ENCODE measurements at places on chromosomes 4 and X.

GRCh38 chrX:116282751-116283150 lies 112.2 kb downstream of the AGTR2 start:
- DNase-seq: no peak

- no peak for DNase-seq
Measured at GRCh38 chr4:188061083-188061482, 48.3 kb downstream of the TRIML2 start.

DNA sequence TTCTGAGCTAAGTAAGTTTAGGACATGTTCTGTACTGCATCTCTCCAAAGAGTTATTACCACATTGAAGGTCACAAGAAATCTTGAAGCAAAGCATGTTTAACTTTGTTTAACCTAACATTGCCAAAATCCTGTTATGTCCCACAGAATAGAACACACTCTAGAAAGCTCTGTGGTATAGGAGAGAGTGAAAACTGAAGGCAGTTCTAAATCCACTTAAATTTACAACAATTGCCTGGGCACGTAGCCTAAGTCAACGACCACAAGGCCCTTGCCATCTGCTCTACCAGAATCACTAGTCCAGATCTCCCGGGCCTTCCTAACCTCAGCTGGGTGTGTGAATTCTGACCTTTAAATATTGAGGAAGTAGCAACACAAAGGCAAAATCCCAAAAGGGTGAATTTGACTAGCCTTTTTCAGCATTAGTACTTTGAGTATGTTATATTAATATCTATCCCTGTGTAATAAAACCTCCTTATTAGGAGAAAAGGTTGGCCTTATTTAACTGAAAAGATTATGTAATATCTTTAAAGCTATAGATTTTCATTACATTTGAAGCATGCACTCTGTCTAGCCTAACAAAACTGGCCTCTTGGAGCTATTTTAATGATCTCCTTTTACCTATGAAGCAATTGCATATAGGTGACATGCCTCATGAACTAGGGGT lies 4.5 kb upstream of the MAML3 start:
- peak; percentile 94 for DNase-seq

- no peak for DNase-seq
Measured at GRCh38 chr4:74317616-74318246, 9.5 kb downstream of the EPGN start.

DNA sequence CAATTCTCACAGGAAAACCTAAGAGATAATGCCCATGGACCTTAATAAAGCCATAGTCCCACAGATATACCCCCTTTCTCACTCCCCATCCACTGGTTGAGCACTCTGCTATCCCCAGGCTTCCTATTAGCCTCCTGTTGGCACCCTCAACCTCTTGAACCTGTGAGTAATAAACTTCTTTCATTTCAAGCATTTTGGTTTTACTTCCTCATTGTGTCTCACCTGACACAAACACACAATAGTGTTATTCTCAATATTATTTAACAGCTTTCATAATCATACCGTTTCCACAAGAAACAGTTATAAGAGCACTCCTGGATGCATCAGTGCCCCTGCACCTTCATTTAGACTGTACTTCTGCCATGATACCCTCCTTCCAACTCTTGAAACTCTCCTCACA lies 56.8 kb downstream of the TRPC5 start:
- no peak for DNase-seq

DNA sequence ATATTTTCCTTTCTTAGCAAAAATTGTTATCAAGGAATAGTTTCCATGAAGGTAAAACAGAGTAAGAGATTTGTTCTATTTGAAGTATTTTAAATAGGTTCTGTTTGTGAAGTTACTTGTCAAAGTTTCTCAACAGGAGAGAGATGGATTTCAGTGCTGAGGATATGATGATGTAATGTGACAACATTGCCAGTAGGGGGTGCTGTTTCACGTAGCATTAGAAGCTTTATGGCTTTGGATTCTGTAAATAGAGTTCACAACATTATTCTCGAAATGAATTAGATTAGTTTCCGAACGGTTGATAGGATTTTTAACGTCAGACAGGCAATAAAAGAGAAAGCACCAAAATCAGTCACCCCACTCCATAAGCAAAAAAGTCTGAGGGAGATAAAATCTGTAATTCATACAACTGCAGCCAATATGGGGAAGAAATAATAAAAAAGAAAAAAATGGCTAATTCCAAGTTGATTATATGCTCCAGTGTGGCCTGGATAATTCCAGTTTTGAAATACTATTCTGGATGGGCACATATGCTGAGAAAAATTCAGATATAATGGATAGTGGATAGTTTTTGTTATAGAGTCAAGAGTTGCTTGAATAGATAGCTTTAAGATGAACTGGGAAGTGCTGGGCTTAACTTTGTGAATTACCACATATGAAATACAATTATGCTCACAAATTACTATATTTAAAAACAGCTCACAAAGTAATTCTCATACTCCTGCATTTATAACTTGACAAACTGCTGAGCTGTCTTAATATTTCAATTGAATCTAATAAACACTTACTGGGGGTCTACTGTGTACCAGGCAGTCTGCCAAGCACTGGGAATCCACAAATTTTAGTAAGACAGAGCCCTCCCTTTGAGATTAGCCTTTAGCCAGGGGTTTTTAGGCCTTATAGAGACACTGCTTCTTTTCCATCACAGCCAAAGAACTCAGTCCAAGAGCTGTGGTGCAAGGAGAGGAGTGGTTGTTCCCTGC lies 109.1 kb downstream of the GPAT3 start:
- DNase-seq: peak; percentile 32

DNA sequence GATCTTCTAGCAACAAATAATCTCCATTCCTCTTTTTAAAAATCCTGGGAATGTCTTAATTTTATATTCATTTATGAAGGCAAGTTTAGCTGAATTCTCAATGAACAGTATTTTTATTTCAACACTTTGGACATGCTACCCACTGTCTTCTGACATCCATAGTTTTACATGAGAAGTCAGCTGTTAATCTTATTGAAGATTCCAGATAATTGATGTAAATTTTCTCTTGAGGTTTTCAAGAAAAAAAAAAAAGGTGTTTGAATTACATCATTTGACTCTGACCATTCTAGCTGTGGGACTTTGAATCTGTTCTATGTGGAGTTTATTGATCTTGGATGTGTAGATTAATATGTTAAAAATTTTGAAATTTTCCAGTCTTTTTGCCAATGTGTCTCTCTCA lies 28.0 kb downstream of the PDHA2 start:
- peak; percentile 10 for DNase-seq

- DNase-seq: no peak
Measured at GRCh38 chr4:73897380-73898136, 28.4 kb downstream of the CXCL1 start.

DNA sequence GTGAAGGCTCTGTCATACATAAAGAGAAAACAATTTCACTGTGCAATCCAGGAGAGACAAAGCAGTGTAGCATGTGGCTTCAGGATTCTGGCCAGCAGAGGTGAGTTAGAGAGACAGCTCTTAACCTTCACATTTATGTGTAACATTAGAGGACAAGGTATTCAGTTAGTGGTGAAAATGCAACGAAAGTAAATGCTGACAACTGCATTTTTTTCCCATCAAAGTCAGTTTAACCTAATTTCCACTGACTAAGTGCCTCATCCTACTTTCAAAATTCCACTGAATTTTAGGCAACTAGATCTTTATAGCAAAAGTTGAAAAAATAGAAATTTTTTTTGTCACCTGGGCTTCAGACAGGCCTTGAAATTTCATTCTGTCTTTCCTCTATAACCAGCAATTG lies 130.8 kb upstream of the LNX1 start:
- no peak for DNase-seq

GRCh38 chrX:30637874-30638815 lies 15.1 kb upstream of the GK start:
- no peak for DNase-seq

DNA sequence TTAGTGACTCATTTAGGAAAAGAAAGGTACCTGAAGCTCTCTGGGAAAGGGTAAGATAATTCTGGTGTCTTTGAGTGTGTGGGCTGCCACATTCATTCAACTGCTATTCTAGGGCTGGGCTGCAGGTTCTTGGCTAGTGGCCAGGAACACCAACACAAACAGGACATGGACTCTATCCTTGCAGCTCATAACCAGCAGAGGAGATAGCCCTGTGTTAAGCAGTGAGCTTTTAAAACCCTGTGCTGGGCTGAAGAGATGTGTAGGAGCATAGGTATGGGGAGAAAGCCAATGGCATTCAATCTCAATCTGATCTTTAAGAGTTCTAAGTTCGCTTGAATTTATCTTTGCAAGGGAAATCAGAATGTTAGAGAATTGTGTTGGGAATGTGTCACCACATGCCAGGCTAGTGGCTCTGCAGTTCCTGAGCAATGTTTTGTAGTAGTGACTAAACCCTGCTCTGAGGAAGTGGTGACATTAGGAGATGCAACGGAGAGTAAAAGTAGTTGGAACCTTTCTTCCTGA lies 39.2 kb downstream of the SGMS2 start:
- peak; percentile 72 for DNase-seq

DNA sequence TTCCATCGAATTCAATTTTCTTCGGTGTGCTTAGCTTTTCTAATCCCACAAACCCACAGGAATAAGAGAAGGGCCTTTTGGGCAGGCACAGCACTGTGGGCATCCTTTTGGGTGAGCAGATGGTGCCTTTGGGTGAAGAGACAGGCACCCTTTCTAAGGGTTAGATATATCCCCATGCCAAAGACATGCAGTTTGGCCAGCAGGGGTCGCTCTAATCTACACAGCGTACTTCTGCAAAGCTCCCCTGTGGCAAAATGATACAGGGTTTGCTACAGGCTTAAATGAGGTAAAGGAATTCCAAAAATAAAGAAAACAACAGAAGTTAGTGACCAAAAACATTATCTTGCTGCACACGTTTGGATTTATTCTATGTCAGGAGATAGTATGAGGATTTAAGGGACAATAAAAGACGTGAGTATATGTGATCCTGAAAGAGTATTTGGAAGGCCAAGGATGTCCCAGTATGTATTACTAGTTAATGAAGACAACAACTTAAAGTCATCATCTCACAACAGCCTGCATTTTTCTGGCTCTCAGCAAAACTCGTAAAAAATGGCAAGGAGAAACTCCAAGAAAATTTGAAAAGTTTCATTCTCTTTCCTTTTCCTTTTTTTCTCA lies 49.5 kb downstream of the PHEX start:
- DNase-seq: peak; percentile 63

GRCh38 chrX:40240844-40241243 lies 143.1 kb upstream of the BCOR start:
- DNase-seq: no peak

DNA sequence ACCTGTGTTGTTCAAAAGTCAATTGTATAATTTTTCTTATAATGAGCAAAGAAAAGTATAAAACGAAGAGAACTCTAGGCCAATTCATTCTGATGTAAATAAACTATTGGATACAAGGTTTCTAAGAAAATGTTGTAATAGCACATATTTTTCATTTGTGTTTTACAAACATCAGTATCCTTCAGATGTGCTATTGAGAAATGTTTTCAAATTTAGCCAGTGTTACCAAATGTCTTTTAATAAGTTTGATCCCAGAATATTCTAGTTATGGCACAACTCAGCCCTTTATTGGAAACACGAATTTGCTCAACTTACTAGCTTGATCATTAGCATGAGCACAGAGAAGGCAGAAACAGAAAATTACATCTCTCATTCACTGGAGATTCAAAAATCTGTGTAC lies 319.3 kb downstream of the IL15 start:
- no peak for DNase-seq

DNA sequence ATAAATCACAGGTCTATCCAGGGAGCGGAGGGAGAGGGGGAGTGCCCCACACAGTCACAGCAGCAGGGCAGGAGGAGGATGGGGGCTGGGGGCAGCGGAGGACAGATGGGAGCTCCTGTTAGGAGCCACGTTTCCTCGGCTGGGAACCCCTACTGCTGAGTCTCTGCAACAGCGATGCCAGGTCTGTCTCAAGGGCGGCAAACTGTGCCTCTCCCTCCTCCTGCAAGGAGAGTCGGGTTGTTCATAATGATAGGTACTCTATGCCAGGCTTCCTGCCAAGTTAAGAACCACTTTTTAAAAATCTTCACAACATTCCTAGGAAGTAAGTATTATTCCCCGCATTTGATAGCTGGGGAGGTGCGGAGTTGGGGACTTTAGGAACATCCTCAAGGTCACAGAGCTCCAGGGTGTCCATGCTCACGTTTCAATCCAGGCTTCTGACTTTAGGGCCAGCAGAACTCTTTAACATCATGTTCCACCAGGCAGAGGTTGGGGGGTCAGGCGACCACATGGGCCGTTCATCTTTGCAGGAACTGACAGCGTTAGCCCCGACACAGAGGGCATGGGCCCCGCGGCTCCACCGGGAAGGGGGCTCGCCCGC lies 98.3 kb upstream of the MAML3 start:
- peak; percentile 92 for DNase-seq

- DNase-seq: no peak
Measured at GRCh38 chrX:20263474-20263873, 3.2 kb downstream of the RPS6KA3 start.

DNA sequence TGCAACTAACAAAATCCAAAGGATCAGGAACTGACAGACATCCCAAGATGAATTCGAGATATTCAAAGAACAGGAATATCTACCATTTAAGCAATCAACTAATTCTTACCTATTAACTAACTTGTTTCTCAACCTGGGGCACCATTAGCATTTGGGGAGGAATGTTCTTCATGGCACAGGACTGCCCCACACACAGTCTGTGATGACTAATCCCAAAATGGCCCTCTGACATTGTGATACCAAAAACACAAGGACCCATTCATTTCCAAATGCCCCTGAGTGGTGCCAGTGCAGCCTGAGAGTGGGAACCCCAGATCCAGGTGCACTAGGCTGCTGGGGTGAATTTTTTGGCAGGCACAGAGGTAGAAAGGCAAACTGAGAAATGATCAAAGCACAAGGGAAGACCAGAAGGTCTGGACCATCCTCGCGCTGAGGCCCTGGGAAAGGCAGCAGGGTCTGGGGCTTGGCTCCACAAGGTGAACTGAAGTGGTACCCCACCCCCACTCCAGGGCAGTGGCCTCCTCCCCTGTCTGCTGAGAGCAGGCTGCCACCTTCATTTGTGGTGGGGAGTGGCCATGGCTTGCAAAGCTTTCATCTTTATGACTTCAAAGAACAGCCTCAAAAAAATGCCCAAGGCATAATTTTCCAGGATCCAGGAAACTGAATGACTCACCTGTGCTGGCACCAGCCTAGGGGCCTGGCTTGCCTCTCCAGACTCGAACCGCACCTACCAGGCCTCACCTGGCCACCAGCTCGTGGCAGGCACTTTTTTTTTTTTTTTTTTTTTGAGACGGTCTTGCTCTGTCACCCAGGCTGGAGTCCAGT lies 122.4 kb downstream of the BCOR start:
- DNase-seq: peak; percentile 94
